ENCODE measurements at places on chromosomes 16 and 17. TPM values are rescaled to one million over a fixed set of nuclear protein-coding genes. Genes with fewer than 3 reads are reported as not detected.

The AIPL1 gene
- total RNA-seq, result not detected

The SLFN12L gene
- 1.1 TPM for total RNA-seq

The FBXL16 gene
- total RNA-seq, result 8.4 TPM

The KRT40 gene
- total RNA-seq, result not detected

- no peak overlapping the region for H3K4me3 ChIP-seq
- H3K4me1 ChIP-seq, result no peaks in the 10 kb centered on the region
- no peak for DNase-seq
- H3K36me3 ChIP-seq, result no peaks in the 10 kb centered on the region
- H3K27me3 ChIP-seq, result no peaks in the 10 kb centered on the region
Observed at GRCh38 chr16:62539657-62540056, 503.4 kb upstream of the CDH8 start.

- peaks cover 26% of the 10 kb centered on the region for H3K4me1 ChIP-seq
- H3K36me3 ChIP-seq, result no peaks in the 10 kb centered on the region
- no peak overlapping the region for H3K4me3 ChIP-seq
- DNase-seq, result no peak
- peaks cover 20% of the 10 kb centered on the region for H3K27me3 ChIP-seq
- H3K27ac ChIP-seq, result no peak overlapping the region
Observed at GRCh38 chr17:3972931-3973330, 8.7 kb upstream of the ATP2A3 start.

- H3K27ac ChIP-seq, result no peak overlapping the region
- DNase-seq, result no peak
- H3K4me3 ChIP-seq, result no peak overlapping the region
- no peaks in the 10 kb centered on the region for H3K27me3 ChIP-seq
Observed at GRCh38 chr16:24116046-24116776, 139.9 kb upstream of the CACNG3 start.

- DNase-seq, result no peak
- no peak overlapping the region for H3K27ac ChIP-seq
- no peaks in the 10 kb centered on the region for H3K36me3 ChIP-seq
- no peaks in the 10 kb centered on the region for H3K27me3 ChIP-seq
- H3K4me1 ChIP-seq, result no peaks in the 10 kb centered on the region
- H3K4me3 ChIP-seq, result no peak overlapping the region
Observed at GRCh38 chr17:64728041-64728695, 66.1 kb upstream of the SMURF2 start.

DNA sequence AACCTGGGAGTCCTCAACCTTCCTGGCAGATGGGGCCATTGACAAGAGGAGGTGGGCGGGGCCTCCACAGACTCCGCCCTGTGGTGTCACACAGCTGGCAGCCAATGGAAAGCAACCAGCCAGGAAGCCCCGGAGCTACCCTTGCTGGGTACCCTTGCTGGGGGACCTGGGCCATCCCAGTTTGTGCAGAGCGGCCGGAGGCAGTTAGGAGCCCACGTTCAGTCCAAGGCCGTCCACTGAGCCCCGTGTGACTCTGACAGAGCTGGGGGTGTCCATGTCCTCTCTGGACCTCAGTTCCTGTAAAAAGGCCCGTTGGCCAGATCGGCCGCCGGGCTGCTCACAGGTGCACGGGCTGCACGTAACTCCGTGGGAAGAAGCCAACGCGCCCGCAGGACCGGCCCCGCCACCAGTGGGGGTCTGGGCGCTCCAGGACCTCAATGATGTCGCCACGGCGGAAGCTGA is 17.1 kb upstream of the FAM83G start:
- DNase-seq, result no peak

DNA sequence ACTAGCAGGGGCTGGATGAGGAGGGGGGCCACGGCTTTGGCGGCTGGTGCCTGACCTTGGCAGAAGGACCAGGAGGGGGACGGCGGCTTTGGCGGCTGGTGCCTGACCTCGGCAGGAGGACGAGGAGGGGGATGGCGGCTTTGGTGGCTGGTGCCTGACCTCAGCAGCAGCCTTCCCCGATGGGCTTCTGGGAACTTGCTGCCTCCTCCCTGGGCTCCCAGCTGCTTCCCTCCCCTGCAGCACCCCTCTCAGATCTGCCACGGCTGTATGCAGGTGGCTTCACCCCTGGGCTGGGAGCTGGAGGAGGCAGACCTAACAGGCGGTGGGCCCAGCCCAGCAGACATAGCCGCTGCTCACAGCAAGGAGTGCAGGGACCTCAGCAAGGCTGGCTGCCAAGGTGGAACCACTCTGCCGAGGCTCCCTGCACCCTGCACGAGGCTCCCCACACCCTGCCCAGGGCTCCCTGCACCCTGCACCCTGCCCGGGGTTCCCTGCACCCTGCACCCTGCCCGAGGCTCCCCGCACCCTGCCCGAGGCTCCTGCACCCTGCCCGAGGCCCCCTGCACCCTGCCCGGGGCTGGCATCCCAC is 38.4 kb upstream of the CBFA2T3 start:
- DNase-seq, result no peak
- H3K4me3 ChIP-seq, result no peak overlapping the region
- H3K4me1 ChIP-seq, result no peaks in the 10 kb centered on the region
- no peak overlapping the region for H3K27ac ChIP-seq
- H3K27me3 ChIP-seq, result no peaks in the 10 kb centered on the region

DNA sequence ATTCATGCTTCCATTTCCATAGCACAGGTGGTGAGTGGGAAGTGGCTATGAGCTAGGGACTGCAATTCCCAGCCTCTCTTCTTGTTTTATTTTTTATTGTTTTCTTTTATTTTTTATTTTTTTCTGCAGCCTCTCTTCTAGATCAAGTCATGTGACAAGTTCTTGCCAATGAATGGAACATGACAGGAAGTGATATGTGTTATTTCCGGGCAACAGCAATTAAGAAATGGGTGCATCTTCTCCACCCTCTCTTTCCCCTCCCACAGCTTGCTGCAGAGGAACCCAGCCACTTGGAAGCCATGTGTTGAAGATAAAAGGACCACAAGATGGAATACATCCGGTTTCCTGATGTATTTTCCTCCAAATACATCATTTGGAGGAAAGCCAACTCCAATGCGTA is 23.6 kb downstream of the IRX5 start:
- DNase-seq, result no peak
- H3K36me3 ChIP-seq, result no peaks in the 10 kb centered on the region
- no peak overlapping the region for H3K27ac ChIP-seq
- H3K4me3 ChIP-seq, result no peak overlapping the region
- no peaks in the 10 kb centered on the region for H3K4me1 ChIP-seq
- H3K27me3 ChIP-seq, result peaks cover 42% of the 10 kb centered on the region

GRCh38 chr16:47049901-47050583 is 76.6 kb upstream of the DNAJA2 start:
- no peaks in the 10 kb centered on the region for H3K36me3 ChIP-seq
- no peaks in the 10 kb centered on the region for H3K27me3 ChIP-seq
- H3K27ac ChIP-seq, result no peak overlapping the region

DNA sequence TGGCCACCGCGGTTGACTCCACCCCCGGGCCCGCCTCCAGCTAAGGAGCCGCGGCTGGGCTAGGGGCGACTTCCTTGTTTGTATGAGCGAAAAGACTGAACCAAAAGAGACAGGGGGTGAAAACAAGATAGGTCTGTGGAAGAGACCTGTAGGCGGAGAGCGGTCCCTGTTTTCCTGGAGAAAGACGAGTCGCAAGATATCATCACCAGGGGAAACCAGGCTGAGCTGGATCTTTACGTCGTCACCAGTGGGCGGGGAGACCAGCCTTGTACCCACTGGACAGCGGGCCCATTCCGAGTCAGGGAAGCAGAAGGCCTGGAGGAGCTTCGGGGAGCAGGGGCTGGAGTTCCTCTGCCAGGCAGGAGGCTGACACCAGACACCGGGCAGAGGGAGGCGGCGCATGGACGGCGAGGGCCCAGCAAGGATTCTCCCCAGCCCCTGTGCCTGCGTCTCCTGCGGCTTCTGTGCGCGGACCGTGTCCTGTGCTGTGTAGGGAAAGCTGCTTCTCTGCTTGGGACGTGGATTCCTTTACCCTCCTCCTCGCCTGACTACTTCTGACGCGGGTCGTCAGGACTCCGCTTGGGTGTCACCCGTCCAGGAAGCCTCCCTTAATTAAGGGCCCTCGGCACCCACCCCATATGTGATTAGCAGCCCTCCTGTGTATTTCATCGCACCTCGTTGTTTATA is 10.3 kb upstream of the ARL4D start:
- no peaks in the 10 kb centered on the region for H3K27me3 ChIP-seq
- DNase-seq, result peak; percentile 78
- H3K4me1 ChIP-seq, result peaks cover 54% of the 10 kb centered on the region
- H3K27ac ChIP-seq, result peak overlapping the region; percentile 99
- no peaks in the 10 kb centered on the region for H3K36me3 ChIP-seq

DNA sequence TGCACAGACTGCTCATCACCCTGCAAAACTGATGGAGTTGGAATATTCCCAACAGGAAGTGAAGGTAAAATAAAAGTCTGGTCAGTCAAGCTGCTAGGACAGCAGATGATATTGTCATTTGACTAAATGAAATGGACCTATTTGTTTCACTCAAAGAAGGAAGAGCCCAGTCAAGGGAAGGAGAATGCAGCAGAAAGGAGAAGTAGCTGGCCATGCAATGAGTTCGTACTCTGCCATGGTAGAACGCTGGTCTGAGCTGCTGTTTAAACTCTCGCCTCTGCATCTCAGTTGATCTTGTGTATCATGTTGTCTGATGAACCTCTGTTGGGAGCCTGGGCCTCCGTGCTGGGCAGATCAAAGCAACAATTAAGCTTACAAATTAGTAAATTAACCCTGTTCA is 15.6 kb upstream of the YPEL2 start:
- no peak for DNase-seq
- no peaks in the 10 kb centered on the region for H3K27me3 ChIP-seq
- H3K36me3 ChIP-seq, result no peaks in the 10 kb centered on the region
- H3K4me1 ChIP-seq, result peaks cover 4% of the 10 kb centered on the region

- H3K36me3 ChIP-seq, result no peaks in the 10 kb centered on the region
- no peak overlapping the region for H3K4me3 ChIP-seq
- DNase-seq, result no peak
- H3K27ac ChIP-seq, result no peak overlapping the region
Observed at GRCh38 chr17:32285306-32285705, 19.7 kb downstream of the RHBDL3 start.

GRCh38 chr16:27202923-27203506 is 311 bp upstream of the KDM8 start:
- H3K27me3 ChIP-seq, result no peaks in the 10 kb centered on the region
- peaks cover 11% of the 10 kb centered on the region for H3K4me1 ChIP-seq

DNA sequence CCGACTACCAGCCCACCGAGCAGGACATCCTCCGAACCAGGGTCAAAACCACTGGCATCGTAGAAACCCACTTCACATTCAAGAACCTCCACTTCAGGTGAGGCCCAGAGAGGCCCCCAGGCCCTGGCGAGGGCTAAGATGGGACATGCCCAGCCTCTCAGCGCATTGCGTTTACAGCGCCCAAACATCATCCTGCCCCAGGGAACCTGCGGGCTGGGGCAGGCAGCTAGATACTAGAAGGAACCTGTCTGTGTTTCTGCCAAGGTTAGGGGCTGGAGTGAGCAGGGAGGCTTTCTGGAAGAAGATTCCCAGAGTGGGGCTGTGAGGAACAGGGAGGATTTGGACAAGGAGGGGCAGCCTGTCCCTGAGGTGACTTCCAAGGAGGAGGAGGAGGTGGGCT is 90.6 kb downstream of the AMFR start:
- H3K36me3 ChIP-seq, result no peaks in the 10 kb centered on the region
- H3K27me3 ChIP-seq, result no peaks in the 10 kb centered on the region
- H3K4me1 ChIP-seq, result peaks cover 37% of the 10 kb centered on the region
- H3K4me3 ChIP-seq, result no peak overlapping the region

DNA sequence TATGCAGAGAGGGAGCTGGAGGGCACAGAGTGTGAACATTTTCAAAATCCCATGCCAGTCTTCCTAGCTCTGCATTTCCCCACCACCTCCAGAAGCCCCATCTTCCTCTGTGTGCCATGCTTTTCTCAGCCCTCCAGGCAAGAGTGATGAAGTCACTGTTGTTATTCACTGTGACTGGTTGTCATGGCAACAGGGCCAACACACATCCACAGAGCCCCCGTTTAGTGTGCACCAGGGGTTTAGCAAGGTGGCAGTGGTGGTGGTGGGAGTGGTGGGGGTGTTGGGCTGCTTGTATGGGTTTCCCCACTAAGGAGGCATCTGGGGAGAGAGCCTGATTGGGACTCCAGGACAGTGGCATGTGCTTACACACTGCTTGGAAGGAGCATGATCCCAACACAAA is 309.9 kb upstream of the ASIC2 start:
- no peaks in the 10 kb centered on the region for H3K36me3 ChIP-seq
- H3K4me3 ChIP-seq, result no peak overlapping the region
- H3K27me3 ChIP-seq, result no peaks in the 10 kb centered on the region
- DNase-seq, result no peak
- no peak overlapping the region for H3K27ac ChIP-seq
- H3K4me1 ChIP-seq, result no peaks in the 10 kb centered on the region

- no peak for DNase-seq
- H3K4me1 ChIP-seq, result no peaks in the 10 kb centered on the region
- H3K27me3 ChIP-seq, result no peaks in the 10 kb centered on the region
- H3K36me3 ChIP-seq, result no peaks in the 10 kb centered on the region
Observed at GRCh38 chr16:72372087-72373045, 200.4 kb upstream of the PMFBP1 start.

GRCh38 chr16:47888142-47888541 is 267.7 kb downstream of the ABCC12 start:
- H3K4me1 ChIP-seq, result no peaks in the 10 kb centered on the region
- H3K4me3 ChIP-seq, result no peak overlapping the region
- no peak for DNase-seq
- no peaks in the 10 kb centered on the region for H3K27me3 ChIP-seq
- no peaks in the 10 kb centered on the region for H3K36me3 ChIP-seq

- no peak for DNase-seq
- peak overlapping the region; percentile 99 for H3K27ac ChIP-seq
- H3K36me3 ChIP-seq, result peaks cover 54% of the 10 kb centered on the region
- no peaks in the 10 kb centered on the region for H3K27me3 ChIP-seq
- H3K4me3 ChIP-seq, result peak overlapping the region; percentile 72
Observed at GRCh38 chr17:41689497-41690299, 1.0 kb downstream of the EIF1 start.

GRCh38 chr16:70598937-70599503 is 47.3 kb upstream of the IL34 start:
- no peaks in the 10 kb centered on the region for H3K27me3 ChIP-seq
- no peak overlapping the region for H3K4me3 ChIP-seq
- H3K27ac ChIP-seq, result no peak overlapping the region
- H3K36me3 ChIP-seq, result no peaks in the 10 kb centered on the region
- H3K4me1 ChIP-seq, result peaks cover 7% of the 10 kb centered on the region

GRCh38 chr16:87690911-87691685 is 74.7 kb downstream of the KLHDC4 start:
- no peaks in the 10 kb centered on the region for H3K4me1 ChIP-seq
- DNase-seq, result no peak
- H3K27ac ChIP-seq, result no peak overlapping the region

- H3K4me1 ChIP-seq, result no peaks in the 10 kb centered on the region
- no peak overlapping the region for H3K27ac ChIP-seq
- H3K36me3 ChIP-seq, result no peaks in the 10 kb centered on the region
- H3K27me3 ChIP-seq, result no peaks in the 10 kb centered on the region
- no peak for DNase-seq
- no peak overlapping the region for H3K4me3 ChIP-seq
Observed at GRCh38 chr17:21059761-21060160, 16.9 kb upstream of the USP22 start.

DNA sequence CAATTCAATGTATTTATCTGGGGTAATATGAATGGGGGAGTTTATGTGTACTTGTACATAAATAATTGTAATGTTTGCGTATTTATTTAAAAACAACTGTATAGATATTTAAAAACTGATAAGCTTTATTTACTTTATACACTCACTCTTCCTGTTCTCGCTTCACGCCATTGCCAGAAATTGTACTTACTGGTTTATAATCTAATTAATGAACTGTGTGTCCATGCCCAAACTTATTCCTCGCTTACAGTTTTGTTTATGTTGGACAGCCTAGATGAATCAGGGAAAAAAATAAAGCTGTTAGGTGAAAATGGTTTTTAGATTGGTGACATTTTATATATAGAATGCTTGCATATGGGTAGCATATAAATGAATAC is 30.8 kb downstream of the AATF start:
- no peak overlapping the region for H3K4me3 ChIP-seq
- H3K36me3 ChIP-seq, result no peaks in the 10 kb centered on the region
- no peak for DNase-seq
- H3K27me3 ChIP-seq, result no peaks in the 10 kb centered on the region

All from esophagus squamous epithelium (tissue), 5 donors.